ENCODE measurements at places on chromosomes 2 and 18.
A peak's percentile ranks its signal among the peaks of the same experiment; 100 is the strongest.

GRCh38 chr2:239756790-239757760, 268.1 kb downstream of the NDUFA10 start:
- DNase-seq: no peak

DNA sequence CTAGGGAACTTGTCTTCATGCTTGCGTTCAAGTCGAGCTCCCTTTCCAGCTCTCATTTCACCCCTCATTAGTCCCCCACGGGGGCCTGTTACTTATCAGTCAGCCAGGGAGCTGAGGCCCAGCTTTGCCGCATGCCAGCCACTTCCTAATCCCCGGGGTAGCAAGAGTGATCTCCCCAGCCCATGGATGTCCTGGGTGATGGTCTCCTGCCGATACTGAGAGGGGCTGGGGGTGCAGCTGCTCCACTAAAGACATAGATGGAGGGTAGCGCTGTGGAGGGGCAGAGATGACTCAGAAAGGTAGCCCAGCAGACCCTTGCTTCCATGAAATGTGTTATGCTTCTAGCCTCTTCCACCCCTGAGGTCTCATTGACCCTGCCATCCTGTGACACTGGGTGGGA, 314.0 kb upstream of the EPAS1 start:
- DNase-seq: no peak

GRCh38 chr2:165357758-165358157, 111.7 kb upstream of the CSRNP3 start:
- no peak for DNase-seq

DNA sequence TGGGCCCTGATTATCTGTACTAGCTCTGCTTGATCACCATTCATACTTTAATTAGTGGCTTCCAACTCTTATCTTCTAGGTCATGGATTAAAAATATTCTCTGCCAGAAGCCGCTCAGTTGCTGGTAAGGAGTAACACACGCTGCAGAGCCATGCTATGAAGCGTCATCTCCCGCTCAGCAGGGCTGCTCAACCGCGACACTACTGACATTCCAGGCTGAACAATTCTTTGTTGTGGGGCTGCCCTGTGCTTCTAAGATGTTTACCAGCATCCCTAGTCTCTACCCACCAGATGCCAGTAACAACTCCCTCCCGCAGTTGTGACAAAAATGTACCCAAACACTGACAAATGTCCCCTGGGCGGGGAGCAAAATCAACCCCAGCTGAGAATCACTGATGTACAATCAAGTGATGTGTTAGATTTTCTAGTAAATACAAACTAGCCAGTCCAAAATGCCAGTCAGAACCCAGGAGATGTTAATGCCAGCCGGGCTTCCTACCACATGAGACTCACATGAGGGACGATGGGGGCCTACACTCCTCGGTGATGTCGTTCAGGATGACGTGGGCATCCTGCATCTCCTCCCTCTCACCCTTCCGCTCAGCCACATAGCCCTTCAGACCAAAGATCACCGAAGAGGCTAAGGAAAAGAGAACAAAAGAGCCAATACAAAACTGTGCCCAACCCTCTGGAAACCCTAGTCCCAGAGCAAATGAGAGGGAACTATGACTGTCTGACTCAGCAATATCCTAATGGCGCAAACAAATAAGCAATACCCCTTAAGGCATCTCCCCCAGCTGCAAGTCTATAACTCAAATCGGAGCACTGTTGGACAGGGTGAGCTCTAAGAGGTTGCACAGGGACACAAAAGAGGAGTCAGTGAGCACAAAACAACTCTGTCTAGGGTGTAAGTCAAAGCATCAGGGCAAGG, 15.6 kb downstream of the ILKAP start:
- DNase-seq: no peak

DNA sequence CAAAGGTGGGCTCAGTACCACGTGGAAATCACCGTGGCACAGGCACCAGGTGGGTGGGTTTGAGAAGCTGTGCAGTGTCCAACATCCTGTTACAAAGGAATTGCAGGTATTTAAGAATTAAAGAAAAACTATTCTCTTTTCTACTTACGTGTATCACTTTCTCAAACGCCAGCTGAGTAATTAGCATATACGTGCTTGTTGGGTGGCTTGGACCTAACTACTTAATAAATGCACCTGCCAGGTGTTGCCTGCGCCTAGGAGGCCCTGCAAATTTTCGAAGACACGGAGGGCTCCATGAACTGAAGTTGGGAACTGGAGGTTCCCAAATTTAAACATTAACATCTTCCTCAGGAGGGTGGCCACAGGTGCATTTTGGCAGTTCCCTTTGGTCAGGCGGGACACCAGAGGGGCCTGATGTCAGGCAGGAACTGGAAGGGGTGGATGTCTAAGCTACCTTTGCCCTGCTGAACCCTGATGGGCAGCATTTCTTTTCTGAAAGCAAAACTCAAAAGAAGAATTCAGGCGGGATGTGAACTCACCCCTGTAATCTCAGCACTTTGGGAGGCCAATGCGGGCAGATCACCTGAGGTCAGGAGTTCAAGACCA, 84.8 kb downstream of the HS6ST1 start:
- DNase-seq: no peak

DNA sequence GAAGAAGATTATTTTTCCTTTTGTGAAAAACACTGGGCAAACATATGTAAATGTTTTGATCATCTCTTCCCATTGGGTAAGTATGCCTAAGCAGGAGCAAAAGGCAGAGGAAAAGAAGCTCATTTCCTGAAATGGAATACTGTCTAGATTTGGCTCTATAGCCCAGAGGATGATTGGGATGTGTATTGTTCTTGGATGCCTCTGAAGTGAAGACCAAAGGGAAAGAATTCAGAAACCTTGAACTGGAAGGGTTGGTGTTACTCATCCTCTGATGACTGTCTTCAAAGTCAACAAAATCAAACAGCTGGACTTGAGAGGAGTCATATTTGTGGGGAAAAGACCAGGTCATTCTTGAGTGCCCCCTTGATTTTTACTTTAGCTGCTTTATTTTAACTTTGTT, 112.6 kb upstream of the NT5C1B start:
- no peak for DNase-seq

DNA sequence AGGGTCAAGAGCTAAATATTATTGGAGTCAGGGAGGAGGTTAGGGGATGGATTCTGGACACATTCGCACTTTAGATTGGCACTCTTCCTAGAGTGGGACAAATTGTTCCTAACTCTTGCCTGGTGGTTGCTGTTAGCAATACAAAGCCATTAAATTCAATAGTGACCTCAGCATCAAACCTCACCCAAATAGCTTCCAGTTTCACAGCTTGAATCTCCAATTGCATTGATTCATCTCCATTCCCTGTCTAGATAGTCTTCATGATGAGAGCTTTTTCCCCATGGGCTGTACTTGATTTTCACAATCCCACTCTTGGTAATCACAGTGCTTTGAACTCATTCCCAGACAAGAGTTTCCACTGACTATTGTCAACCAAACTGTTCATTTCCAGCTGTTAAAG, 585.9 kb upstream of the SYT4 start:
- DNase-seq: no peak

DNA sequence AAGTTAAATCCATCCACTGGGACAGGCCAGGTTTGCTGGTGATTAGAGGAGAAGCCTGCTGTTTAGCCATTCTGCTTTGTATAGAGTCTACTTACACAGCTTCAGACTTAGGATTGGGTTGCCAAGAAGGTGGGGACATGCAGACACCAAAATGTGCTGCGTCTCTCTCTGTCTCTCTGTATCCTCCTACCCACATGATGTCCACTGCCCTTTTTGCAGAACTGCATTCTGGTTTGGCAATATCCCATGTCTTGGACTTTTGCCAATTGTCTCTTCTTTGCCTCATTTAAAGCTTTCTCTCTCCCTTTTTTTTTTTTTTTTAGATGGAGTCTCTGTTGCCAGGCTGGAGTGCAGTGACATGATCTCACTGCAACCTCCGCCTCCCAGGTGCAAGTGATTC, 261.1 kb upstream of the FN1 start:
- DNase-seq: no peak

DNA sequence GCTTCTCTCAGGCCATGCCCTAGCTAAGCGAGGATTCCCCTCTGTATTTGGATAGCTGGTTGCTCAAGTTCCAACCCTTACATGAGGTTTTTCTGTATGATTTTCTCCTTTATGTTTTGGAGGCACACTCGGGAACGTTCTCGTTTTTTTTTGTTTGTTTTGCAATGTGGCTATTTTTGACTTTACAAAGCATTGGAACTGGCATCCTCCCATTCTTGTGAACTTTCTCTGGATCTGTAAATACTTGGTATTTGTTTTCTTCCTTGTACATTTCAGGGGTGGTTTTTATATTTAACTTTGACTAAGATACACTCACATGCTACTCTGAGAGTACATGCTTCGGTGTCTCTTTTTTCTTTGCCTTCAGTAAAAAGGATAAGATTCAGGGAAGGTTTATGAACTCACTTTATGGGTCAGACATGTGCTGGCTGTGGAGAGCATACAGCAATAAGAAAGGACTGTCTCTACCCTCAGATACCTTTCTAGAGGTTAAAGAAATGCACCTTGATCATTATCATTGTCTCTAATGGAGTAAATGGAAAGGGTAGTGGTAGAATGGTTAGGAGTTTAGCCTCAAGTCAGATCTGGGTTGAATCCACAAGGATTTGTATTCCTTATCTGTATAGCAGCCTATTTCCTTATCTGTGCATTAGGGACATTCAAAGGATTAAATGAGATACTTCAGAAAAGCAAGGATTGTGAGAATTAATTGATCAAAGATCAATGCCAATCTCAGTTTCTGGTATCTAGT, 61.9 kb downstream of the MEIS1 start:
- no peak for DNase-seq

- DNase-seq: no peak
Measured at GRCh38 chr2:84285056-84285747, 173.9 kb downstream of the SUCLG1 start.

GRCh38 chr2:232097260-232097659, 135.7 kb downstream of the DIS3L2 start:
- no peak for DNase-seq

DNA sequence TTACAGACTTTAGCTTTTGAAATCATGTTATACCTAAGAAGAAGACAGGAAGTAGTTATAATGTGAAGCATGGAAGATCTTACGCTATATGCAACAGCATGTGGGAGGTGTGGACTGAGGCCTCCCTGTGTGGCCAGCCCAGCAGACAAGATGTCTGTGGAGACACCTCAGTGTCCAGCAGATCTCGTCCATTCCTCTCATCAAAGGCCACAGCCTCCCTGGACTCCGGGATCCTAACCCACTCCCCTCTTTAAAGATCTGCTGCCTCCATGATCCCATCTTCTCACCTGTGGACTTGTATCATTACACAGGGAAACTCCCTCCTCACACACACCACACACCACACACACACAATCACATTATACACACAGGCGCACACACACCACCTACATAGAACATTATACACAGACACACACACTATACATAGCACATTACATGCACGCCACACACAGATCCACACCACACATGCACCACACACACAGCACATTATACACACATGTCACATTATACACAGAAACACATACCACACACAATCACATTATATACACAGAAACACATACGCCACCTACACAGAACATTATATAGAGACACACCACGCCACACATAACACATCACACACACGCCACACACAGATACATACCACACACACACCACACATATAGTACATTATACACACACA, 89.5 kb downstream of the PXDN start:
- DNase-seq: peak; percentile 73

DNA sequence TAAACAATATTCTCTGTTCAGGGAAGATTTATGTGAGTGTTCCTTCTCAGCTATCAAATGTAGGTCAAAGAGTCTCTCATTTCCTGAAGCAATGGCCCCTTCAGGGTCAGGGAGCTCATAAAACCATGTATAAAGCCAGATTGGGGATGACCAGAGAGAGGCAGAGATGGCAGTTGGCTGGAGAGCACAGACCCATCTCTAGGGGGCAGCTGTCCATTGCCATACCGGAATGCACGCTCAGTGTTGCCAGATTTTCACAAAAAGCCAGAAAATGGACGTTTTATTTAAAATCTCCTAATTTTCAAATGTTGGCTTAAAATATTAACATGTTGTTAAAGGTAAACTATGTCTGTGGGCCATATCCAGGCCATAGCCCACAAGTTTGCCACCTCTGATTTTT, 1920.7 kb upstream of the CELF4 start:
- no peak for DNase-seq

- DNase-seq: no peak
Measured at GRCh38 chr2:25587361-25587760, 86.0 kb downstream of the DTNB start.

DNA sequence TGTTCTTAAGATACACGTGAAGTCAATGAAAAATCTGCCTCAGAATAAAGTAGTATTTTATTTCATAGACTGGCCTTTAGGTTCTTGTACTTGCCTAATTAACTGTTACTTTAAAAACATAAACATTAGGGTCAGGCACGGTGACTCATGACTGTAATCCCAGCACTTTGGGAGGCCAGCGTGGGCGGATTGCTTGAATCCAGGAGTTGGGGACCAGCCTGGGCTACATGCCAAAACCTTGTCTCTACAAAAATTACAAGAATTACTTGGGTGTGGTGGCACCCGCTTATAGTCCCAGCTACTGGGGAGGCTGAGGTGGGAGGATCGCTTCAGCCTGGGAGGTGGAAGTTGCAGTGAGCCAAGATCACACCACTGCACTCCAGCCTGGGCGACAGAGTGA, 16.0 kb upstream of the SNORC start:
- no peak for DNase-seq

DNA sequence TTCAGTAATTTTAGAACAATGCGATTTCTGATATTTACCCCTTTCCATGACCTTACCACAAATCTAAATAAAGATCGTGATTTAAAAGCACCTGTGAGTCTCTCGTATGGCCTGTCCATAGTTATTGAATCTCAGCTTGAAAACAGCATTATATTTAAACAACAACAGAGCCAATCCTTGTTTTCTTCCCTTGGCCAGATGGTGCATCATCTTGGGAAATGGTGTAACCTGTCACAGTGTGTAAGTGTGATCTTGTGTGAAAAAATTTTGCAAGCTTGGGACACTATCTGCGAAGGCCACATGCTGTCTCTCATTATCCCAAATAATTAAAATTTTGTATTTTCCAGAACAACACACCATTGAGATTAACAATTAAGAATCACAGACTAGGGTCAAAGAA, 262.7 kb upstream of the SPHKAP start:
- DNase-seq: no peak

DNA sequence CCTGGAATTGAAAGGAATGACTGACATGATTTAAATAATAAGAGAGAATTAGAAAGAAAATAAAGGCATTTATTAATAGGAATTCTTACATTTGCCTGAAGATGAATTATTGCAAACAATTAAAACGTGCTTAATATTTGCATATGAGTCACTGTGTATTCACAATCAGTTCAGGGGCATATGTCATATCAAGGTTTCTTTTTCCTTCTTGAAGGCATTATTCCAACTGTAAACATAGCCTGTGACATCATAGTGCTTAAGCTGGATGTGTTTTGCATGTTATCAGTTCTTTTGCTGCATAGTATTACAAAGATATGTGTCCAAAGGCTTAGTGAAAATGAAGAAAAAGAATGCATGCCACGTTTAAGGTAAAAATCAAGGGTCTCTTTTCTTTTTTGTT, 80.8 kb downstream of the MEIS1 start:
- no peak for DNase-seq

- no peak for DNase-seq
Measured at GRCh38 chr2:240896871-240897692, 1.1 kb upstream of the MAB21L4 start.

Measured in coronary artery (tissue), 2 donors.